KG1 (cell line): ENCODE measurements at places on chromosomes 12 and 14.

GRCh38 chr14:59664741-59665140 is 88.1 kb upstream of the CCDC175 start:
- DNase-seq, result no peak

DNA sequence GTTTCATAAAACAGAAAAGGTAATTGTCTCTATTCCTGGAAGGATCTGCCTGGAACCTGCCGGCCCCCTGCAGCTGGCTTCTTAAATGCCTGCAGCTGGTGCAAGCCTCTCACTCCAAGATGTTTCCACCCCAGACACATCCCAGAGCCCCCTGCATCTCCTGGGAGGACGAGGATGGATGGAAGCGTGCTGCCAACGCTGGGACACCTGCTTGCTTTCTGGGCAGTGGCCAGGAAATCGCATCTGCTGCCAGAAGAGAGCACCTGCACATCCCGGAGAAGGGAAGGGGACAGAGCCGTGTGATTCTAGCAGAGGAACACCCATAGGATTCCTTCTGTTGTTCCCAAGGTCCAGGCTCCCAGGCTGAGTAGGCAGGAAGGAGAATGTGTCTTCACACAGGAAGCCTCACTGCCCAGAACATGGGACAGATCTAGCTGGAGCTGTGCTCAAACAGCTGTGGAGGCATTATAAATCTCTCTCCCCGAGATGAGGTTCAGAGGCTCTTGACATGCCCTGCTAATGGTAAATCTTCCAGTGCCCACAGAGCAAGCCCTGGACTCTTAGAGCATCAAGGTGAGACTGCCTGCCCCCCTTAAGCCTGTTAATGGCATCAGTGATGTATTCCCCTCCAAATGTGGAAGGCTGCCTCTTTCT is 138.8 kb upstream of the MAP1LC3B2 start:
- DNase-seq, result no peak

- DNase-seq, result no peak
Measured at GRCh38 chr14:68081489-68081888, 261.9 kb downstream of the RAD51B start.

DNA sequence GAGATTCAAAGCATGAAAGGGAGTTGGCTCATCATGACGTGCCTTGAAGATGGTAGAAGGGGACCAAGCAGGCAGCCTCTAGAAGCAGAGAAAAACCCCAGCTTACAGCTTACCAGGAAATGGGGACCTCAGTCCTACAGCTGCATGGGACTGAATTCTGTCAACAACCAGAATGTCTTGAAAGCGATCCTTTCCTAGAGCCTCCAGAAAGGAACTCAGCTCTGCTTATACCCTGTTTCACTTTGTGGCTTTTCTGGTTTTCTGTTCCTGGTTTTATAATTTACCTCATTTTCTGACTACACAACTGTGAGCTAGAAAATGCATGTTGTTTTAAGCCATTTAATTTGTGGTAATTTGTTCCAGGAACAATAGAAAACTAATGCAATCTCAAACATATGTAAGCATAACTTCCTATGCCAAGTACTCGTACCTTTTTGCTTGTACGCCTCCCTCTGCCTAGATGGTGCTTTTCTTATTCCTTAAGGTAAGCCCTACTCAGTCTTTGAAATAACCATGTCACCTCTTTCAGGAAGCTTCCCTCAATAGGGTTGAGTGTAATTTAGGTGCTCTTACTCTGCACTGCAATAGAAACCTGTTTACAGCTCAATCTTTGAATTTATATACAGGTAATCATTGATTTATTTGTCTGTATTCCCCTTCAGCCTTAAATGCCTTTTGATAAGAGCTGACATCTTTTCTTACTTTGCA is 348.8 kb downstream of the TMEM117 start:
- no peak for DNase-seq

DNA sequence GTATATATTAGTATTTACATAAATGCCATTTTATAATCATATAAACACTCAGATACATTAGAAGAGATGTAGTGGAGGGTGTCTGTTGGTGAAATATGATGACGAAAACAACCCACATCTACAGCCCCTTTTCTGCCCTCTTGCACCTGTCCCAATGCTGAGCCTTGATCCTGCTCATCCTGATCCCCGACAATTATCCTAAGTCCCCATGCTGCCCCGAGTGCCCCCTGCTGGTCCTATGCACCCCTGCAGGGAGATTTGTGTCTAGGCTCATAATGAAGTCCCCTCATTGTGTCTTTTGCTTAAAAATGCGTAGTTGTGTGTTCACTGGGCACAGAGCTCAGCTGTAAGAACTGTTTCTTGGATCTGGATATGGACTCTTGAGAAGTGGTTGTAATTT is 554.5 kb downstream of the TMEM121 start:
- DNase-seq, result no peak
